Esophagus squamous epithelium (tissue), 5 donors: ENCODE measurements at places on chromosomes 12 and 14.

- no peak for DNase-seq
Measured at GRCh38 chr12:122090759-122091515, 12.4 kb downstream of the MLXIP start.

DNA sequence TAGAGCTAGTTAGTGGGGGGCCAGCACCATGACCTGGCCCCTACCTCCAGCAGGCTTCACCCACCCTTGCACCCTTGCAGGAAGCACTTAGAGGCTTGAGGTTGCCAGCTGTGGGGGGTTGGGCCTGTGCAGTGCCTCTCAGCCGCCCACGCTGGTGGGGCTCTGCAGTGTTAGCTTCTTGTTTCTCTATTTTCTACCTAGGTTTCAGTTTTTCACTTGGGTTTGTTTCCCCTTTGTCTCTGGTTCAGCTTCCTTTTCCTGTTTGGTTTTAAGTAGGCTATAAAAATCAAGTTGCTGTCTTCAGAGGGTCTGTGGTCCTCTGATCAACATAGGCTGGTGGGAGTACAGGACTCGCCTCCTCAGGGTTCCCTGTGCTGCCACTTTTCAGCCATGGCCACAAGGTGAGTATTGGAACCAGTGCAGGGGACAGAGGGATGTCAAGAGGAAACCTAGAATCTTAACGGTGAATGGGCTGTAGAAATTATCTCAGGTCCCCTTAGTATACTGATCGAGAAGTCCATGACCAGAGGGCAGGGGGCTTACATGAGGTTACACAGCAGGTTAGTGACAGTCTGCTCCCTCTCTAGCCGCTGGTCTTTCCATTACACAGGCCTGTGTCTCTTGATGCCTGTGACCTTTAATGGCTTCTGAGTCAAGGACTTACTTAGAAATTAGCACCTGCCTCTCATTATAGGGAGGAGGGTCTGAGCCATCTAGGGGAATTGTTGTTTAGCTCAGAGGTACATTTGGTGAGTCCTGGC is at the start of gene EVL:
TSS of gene EVL (plus strand) at position 312 of the 761 bp plus-strand sequence. CDS start at position 391, 79 bp downstream.
- no peak for DNase-seq

DNA sequence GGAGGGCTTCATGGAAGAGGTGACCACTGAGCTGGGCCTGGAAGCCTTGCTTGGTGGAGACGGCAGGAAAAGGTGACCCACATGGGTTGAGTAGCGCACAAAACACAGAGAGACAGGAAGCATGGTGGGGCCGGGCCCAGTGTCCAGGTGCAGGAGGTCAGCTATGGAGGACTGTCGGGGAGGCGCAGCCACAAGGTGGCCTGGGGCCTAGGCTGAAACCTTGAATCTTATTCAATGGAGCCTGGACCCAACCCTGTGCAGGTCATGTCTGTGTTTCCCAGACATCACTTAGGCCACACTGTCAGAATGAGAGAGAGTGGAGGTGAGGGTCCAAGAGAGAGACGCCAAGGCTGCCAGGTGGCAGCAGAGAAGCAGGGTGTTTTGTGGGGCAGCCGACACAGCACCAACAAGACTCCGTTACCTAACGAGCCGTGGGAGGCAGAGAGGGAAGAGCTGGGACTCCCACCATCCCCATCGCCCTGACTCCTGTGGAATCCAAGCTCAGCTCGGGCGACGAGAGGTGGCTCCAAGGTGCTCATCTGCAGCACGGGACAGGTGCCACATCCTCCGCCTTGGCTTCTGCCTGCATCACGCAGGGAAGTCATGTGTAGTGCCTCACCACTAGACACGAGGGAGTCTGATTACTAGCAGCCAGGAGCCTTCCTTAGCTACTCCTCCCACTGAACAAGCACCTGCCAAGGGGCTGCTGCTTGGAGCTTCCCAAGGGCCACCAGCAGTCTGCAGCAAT is 38.7 kb downstream of the DEGS2 start:
- no peak for DNase-seq

- DNase-seq: no peak
Measured at GRCh38 chr12:123131879-123132402, 18.9 kb downstream of the PITPNM2 start.

DNA sequence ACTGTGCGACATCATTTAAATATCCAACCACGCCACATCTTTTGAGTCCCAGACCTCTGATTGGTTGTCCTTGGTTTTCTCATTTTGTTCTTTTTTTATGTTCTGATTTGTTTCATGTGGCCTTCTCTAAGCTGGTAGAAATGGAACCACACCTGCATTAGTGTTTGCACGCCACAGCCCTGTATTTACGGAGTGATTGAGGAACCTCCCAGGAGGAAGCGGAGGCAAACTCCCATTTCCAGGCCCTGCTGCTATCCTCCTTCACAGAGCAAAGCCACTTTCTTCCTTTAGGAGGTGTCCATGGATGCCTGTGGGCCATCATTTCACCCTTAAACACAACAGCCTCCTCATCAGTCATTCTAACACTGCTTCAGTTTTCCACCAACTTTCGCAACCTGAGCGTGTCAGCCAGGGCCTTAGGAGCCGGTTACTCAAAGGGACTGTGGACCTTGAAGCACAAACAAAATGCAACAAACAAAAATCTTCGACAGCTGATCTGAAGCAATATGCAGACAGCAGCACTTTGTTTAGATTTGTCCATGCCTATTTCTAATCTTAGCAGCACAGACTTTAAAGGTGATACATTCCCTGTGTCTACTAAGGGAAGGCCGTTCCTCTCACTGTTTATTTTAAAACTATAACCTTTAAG is 1258.1 kb upstream of the TMEM132C start:
- no peak for DNase-seq

- DNase-seq: no peak
Measured at GRCh38 chr12:108722992-108723766, 8.1 kb downstream of the CORO1C start.

- no peak for DNase-seq
Measured at GRCh38 chr12:14148489-14149270, 167.3 kb upstream of the GRIN2B start.

DNA sequence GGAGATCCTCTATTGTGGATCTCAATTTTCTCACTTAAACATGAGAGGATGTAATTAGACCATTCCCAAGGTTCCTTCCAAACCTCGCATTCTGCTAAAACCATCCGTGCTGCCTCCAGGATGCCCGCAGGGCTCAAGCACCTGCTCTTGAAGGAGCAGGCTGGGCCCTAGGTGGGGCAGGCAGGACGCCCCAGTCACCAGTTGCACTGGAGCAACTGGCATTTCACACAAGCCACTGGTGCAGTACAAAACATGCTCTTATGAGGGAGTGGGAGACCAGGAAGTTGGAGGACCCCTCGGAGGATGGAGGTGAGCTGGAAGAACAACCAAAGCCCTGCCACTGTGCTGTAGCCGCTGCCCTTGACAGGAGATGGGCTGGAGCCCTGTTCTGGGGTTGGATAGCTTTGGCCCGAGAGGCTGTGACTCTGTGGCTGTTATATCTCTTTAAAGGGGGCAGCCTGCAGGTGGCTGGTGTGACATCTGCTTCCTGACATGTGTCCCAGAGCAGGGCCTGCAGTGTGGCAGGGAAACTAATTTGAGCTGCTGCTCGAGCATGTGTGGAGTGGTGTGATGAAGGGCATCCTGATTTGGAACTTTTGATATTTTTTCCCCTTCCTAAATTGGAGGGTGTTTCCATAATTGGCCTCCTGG is 122.2 kb downstream of the CRACR2A start:
- DNase-seq: no peak

GRCh38 chr14:23631702-23632460 is 4.3 kb upstream of the DHRS2 start:
- no peak for DNase-seq

GRCh38 chr12:71045781-71046180 is 112.0 kb downstream of the TSPAN8 start:
- DNase-seq: no peak

- DNase-seq: no peak
Measured at GRCh38 chr12:128047266-128048060, 219.5 kb upstream of the TMEM132C start.

GRCh38 chr14:104870368-104871144 is 5.5 kb downstream of the CEP170B start:
- no peak for DNase-seq

- DNase-seq: no peak
Measured at GRCh38 chr12:95118788-95119179, 45.4 kb upstream of the NR2C1 start.

DNA sequence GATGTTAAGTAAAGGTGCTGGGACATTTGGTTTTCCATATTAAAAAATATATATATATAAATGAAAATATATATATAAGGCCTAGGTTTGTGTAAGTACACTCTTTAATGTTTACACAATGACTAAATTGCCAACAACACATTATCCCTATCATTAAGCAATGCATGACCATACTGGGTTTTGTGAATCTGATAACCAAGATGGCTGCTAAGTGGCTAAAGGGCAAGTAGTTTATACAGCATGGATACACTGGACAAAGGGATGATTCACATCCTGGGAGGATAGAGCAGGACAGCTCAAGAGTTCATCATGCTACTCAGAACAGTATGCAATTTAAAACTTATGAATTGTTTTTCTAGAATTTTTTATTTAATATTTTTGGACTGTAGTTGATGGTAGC is 89.3 kb downstream of the FIGNL2 start:
- DNase-seq: no peak

GRCh38 chr14:80078501-80078900 is 132.8 kb downstream of the DIO2 start:
- no peak for DNase-seq

- no peak for DNase-seq
Measured at GRCh38 chr12:116703214-116703795, 34.6 kb downstream of the SPRING1 start.

DNA sequence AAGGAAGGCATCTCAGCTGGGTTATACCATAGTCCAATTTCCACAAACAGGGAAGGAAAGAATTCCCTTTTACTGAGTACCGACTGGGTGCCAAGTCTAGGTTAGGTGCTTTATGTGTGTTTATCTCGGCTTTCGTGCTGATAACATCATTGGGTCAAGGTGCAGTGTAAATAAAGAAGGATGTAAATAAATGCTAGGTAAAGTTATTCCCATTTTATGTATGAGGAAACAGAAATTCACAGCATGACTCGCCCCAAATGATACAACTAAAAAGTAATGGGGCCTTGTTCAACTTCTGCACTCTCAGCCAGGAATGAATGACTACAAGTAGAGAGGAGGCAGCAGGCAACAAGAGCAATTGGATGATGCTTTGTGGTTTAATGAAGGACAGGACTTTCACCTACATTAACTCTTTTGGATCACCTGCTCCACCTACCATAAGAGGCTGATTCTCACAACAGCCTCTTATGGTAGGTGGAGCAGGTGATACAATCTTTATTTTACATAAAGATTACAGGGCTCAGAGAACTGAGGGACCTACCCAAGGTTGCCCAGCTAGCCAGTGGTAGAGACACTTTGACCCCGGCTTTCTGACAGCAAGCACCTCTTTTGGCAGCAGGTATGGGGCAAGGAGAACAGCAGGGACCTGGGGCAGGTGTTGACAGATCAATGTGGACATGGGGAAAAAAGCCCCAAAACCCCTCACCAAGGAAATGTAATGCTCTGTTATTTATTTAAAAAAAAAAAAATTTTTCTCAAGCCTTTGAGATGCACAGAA is 213.4 kb upstream of the NUDT4 start:
- DNase-seq: no peak

GRCh38 chr14:101191721-101192660 is 288.5 kb upstream of the RTL1 start:
- no peak for DNase-seq

- no peak for DNase-seq
Measured at GRCh38 chr12:93453633-93454032, 11.9 kb upstream of the UBE2N start.

DNA sequence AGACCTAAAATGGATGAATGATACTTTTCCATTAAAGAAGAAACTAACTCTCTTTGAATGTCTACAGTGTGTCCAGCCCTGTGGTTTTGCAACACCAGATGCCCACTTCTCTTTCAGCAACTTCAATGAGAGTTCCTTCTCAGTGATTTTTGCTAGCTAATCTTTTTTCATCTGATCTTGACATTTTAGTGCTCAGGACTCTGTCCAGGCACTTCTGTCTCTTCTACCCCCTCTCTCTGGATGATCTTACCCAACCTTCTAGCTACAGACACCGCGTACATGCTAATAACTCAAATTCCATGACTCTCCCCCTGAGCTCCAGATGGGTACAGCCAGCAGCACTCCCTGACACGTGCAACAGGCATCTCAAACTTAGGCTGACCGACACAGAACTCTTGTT is 161.1 kb upstream of the FOXN3 start:
- no peak for DNase-seq

DNA sequence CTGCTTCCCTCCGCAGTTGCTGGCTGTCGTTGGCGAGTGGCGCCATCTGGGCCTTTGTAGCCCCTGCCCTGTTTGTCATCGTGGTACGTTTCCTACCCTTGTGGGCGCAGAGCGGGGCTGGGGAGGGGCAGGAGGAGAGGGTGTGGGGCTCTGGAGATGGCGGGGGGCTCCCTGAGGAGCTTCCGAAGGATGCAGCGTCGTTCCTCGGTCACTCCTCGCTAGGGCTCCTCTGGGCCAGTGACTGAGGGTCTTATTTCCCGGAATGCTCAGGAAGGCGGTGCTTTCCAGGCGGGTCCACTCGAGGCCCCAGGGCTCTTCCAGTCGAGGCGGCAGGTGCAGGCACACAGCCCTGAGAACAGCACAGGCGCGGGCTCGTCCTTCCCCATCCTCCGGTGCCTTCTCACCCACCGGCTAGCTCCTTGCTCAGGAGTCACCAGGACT is 167.1 kb downstream of the ADGRD1 start:
- no peak for DNase-seq

DNA sequence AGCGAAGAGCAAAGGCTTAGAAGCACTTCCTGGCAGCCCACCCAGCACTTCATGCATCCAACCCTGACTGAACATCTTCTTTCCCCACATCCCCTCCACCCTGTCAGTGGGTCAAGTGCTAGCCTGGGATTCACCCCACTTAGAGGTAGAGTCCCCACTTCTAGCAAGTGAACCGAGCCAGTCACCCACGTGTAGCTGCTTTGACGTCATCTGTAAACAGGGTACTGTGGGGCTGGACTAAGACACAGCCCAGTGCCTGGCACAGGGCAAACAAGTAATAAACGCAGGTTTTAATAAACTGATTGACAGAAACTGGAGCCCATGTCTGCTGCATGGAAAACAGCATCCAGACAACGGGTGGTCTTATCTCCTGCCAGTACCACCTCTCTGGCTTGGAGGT is 61.7 kb downstream of the ITPK1 start:
- DNase-seq: no peak

DNA sequence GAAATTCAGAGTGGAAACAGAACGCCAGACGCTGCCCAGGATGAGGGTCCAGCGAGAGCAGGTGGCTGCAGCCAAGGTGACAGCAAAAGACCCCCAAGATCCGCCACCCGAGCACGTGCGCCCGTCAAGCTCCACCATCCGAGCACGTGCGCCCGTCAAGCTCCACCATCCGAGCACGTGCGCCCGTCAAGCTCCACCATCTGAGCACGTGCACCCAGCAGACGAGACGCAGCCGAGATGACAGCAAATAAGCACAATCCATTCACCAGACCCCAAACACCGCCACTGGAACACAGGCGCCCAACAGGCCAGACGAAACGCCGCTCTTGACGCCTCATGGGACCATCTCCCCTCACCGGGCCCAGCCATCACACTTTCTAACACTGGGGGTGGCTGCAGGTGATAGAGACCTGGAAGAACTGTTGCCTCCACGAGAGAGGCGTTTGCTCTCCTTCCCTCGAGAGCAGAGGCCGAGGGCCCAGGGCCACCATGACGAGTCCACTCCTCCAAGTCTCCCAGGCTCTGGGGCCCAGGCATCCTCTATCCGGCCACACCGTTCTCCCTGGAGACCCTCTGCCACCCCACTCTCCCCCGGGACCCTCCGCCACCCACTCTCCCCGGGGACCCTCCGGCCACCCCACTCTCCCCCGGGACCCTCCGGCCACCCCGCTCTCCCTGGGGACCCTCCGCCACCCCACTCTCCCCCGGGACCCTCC is 62.1 kb upstream of the GALNT9 start:
- DNase-seq: no peak
